ENCODE measurements at places on chromosomes 2 and 18. TPM values are rescaled to one million over a fixed set of nuclear protein-coding genes. Genes with fewer than 3 reads are reported as not detected.

- no peak for DNase-seq
These were observed 213.3 kb downstream of the FAM210A start for GRCh38 chr18:13513021-13513420.

The TNS1 gene
- 2.5 TPM for total RNA-seq

DNA sequence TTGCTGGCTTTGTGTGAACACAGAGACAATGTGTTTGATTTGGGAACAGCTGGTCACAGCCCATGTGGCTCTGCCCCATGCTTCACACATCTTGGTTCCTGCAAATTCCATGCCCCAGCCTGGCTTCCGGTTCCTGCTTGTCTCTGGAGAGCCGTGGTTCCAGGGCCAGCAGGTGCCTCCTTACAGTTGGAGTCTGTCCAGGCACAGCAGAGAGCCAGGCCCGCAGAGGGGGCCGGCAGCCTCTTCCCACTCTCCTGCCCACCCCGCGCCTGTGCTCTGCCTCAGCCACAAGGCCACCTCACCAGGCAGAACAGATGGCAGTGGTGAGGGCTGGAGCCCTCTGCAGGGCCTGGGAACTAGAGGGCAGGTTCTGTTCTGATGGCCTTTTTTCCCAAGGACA is 81.5 kb downstream of the LDLRAD4 start:
- DNase-seq, result no peak

- no peak for DNase-seq
These were observed 19.6 kb upstream of the NDUFV2 start for GRCh38 chr18:9082711-9083510.

The BCL11A gene
- not detected for total RNA-seq

GRCh38 chr2:145159676-145160075 is 639.8 kb upstream of the ZEB2 start:
- no peak for DNase-seq

GRCh38 chr2:147441182-147441581 is 403.6 kb upstream of the ACVR2A start:
- DNase-seq, result no peak

- DNase-seq, result peak; percentile 94
These were observed 155.1 kb upstream of the RASGRP3 start for GRCh38 chr2:33321236-33321771.

The EVX2 gene
- not detected for total RNA-seq

GRCh38 chr2:152434395-152435182 is 99.6 kb downstream of the FMNL2 start:
- no peak for DNase-seq

The ANKRD53 gene
- total RNA-seq, result not detected

The CXCR1 gene
- not detected for total RNA-seq

DNA sequence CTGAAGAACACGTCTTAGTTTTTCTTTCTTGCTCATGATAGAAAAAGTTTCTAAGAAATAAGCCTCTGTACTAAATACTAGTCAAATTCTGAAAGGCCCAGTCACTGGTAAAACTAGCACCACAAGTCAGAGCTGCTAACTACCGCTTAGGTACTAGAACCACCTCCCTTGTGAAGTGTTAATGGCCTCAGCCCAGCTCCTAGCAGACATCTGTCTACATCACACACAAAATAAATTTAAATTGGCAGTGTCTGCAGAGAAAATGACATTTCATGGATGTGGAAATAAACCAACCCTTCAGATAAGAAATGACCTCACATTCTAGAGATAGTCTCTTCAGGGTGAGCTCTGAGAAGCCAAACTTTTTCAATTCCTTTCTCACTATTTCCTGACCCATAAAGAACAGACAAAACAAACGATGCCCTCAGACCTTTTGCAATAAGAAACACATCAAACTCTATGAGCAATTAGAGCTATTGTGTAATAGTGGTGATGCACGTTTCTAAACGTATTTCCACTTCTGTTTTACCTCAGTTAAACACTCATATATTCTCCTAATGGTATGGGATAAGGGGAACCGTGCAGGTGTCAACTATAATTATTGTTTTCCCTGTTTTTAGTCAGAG is 70.3 kb upstream of the DSG1 start:
- no peak for DNase-seq

DNA sequence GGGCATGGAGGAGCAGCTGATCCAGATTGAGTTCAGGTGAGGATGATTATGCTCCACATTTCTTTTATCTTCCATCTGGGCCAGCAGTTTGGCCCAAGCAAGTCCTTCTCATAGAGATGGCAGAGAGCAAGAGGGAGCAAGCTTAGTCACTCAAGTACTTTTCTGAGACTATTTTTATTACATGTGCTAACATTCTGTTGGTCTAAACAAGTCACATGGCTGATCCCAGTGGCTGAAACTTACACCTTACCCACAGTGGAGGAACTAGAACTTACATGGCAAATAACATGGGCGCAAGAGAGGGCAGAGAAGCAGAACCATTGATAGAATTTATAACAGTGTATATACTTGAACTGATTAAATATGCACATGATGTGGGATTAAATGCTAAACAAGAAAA is 105.7 kb downstream of the KYNU start:
- DNase-seq, result no peak

The COL5A2 gene
- 175 TPM for total RNA-seq

DNA sequence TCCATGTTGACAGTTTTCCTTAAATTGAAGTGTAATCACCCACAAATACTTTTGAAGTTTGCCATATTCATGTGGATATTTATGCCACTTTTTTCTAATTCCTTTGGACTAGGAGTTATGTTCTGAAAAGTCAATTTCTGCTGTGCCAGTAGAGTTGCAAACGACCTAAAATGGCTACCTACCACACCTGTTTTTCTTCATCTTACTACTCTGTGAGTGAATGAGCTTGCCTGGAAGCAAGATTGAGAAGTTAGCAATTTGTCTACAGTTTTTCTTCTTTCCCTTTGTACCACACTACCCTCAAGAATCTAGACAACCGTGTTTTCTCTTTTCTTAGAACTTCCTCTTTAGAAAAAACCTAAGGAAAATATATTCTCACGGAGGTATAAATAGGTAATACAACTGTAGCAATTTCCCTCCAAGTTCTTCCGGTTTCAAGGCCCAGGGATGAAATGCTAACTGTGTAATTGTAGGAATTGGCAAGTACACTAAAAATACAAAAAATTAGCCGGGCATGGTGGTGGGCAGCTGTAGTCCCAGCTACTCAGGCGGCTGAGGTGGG is 7.3 kb upstream of the SLC39A10 start:
- no peak for DNase-seq

GRCh38 chr2:61718965-61719364 is 134.9 kb downstream of the FAM161A start:
- no peak for DNase-seq

DNA sequence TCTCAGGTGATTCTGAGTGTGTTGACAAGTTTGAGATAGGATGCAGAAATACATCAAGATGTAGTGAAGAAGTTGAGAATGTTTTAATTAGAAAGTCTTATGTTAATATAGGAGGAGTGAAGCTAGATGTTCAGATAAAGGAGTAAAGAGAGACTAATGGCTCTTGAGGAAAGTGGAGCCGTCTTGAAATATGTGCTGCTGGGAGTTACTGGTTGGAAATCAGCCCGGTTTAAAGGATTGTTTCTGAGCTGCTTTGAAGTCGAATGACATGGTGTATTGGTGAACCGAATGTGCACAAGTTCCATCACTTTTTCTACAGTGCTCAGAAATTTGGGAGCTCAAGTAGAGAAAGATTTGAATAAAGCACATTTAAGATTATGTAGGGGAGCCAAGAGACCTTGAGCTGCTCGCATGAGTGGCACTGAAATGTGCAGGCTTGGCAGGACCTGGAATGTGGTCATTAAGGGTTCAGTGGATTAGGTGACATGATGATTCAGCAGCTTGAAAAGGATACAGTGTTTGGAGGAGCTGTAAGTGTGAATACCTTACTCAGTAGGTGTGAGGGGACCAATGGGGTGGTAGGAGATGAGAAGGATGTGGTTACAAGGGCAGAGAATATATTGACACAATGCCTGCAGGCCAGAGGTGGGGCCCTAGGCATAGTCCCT is 68.6 kb downstream of the CAB39 start:
- DNase-seq, result no peak

- DNase-seq, result peak; percentile 58
These were observed 92.9 kb downstream of the ZEB2 start for GRCh38 chr2:144426981-144427479.

- DNase-seq, result peak; percentile 79
These were observed 103.4 kb downstream of the TNS1 start for GRCh38 chr2:217899231-217900009.

GRCh38 chr2:65420712-65421431 is 11.5 kb downstream of the SPRED2 start:
- DNase-seq, result peak; percentile 61

The PRSS56 gene
- not detected for total RNA-seq

DNA sequence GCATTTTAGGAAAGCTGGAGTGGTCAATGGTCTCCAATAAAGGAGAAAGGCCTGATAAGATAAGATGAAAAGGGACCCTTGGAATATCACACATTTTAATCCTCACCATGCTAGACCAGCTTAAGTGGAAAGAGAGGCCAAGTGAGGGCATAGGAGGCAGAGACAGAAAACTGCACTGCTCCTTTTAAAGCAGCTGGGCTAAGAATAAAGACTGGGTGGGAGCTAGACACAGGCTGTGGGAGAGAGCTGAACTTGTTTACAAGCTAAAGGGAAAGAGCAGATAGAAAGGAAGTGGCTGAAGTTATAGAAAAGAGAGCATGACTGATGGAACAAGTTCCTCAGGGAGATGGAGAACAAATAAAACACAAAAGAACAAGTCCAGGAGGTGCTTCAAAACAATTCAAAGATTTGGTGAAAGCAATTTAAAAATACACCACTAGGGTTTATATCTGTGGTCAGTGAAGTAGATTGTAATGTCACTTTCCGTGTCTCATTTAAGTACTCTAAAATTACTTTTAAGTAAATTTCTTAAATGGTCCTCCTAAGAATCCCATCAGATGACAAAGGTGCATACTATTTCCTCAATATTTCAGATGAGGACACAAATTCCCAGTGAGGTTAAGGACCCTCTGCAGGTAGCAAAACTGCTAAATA is 7.5 kb downstream of the COL5A2 start:
- DNase-seq, result no peak

The CFAP53 gene
- total RNA-seq, result 0.36 TPM

The HSPD1 gene
- total RNA-seq, result 286 TPM

Measured in RPMI7951 (cell line).